EL (cell line): ENCODE measurements at places on chromosomes 1 and 21.
A peak's percentile ranks its signal among the peaks of the same experiment; 100 is the strongest.

GRCh38 chr1:5273280-5274003 lies 619.0 kb downstream of the AJAP1 start:
- no peak for DNase-seq

DNA sequence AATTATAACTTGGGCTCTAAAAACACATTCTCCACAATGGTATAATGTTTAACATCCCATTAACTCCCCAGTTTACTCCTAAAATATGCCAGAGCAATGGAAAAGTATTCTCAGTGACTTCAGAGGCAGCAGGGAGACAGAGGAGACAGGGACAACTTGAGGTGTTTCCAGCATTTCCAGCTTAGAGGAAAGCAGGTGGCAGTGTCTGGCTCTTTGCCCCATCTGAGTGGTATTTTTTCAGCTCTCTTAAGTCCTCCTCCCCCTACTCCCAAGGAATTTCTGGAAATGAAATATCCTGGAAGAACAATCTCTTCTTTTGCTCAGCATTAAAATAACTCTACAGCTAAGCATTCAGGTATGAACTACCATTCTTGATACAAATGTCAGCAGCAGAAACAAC lies 10.8 kb upstream of the ERMAP start:
- no peak for DNase-seq

GRCh38 chr1:93810316-93810715 lies 68.7 kb downstream of the DNTTIP2 start:
- peak; percentile 68 for DNase-seq

DNA sequence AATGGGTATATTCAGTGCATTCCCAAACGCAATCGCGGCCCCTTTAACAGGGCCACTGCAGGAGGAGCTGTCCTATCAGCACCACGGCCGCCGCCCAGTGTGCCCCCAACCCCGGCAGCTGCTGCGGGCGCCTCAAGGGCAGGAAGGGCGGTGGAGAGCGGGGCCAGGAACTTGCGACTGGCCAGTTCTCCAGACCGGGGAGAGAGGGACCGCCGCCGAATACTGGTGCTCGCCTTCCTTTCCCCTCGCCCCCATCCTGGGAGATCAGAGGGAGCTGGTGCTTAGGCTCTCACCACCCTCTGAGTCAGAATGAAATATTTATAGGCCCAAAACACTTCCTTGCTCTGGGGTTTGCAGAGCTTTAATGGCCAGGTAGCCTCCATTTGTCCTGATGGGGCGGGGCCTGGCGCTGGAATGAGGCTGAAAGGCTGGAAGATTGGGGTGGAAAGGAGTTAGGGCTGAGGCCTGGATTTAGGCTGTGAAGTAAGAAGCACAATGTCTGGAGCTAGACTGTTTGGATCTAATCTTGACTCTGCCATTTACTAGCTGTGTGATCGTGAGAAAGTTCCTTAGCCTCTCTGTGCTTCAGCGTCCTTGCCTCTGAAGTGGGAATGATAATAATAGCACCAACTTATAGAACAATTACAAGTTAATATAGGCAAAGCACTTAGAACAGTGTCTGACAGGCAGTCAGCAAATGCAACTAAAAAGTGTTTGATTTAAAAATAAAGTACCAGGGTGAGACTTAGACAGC lies 75.5 kb downstream of the NAV1 start:
- DNase-seq: no peak

DNA sequence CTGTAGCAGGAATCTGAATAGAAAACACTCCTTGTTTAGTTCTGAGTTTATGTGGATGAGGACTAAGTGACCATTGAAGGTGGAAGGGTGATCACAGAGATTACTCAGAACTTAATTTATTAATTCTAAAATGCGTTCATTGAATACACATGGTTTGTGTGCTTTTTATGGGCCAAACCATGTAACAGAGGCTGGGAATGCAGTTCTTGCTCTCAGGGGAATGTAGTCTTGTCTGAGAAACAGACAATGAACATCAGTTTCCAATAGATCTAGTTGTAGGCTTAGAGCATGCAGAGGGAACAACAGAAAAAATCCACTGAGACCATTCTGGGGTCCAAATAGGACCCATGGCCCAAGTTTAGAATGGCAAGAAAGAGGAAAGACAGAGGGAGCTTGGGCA lies 46.1 kb downstream of the ITSN1 start:
- no peak for DNase-seq

GRCh38 chr1:91221017-91221416 lies 183.6 kb downstream of the HFM1 start:
- no peak for DNase-seq

GRCh38 chr1:66943361-66943969 lies 18.7 kb downstream of the MIER1 start:
- DNase-seq: no peak
